A549 treated with ZK216348 at 1 μM for 4 hours (cell line): ENCODE measurements at places on chromosomes 1 and 21. TPM values are rescaled to one million over a fixed set of nuclear protein-coding genes. Genes with fewer than 3 reads are reported as not detected.

The GBP7 gene
- not detected in 5 replicates for total RNA-seq

The AIRE gene
- not detected in 5 replicates for total RNA-seq

The TMEM69 gene
- 17.1 to 22.4 TPM (median 18.6 TPM) in 5 replicates for total RNA-seq

The C8B gene
- not detected in 5 replicates for total RNA-seq

The TAF1A gene
- total RNA-seq, result 6.7 to 11.6 TPM (median 9.6 TPM) in 5 replicates

The MRPL39 gene
- 31.8 to 38.5 TPM (median 34.9 TPM) in 5 replicates for total RNA-seq

The GPR37L1 gene
- 0.13 to 0.18 TPM (median 0.15 TPM) in 5 replicates for total RNA-seq

The IGFN1 gene
- total RNA-seq, result 0.32 to 1.4 TPM (median 0.82 TPM) in 5 replicates

The OR2T2 gene
- total RNA-seq, result not detected in 5 replicates

The MAGOH gene
- total RNA-seq, result 60.3 to 127 TPM (median 64.7 TPM) in 5 replicates
